Cardiac fibroblast (primary cell): ENCODE measurements at places on chromosomes 13 and 19.

- DNase-seq: peak; percentile 55
Measured at GRCh38 chr13:113273851-113274590, 23.0 kb upstream of the LAMP1 start.

- DNase-seq: no peak
Measured at GRCh38 chr19:41545547-41545946, 30.4 kb upstream of the CEACAM21 start.

DNA sequence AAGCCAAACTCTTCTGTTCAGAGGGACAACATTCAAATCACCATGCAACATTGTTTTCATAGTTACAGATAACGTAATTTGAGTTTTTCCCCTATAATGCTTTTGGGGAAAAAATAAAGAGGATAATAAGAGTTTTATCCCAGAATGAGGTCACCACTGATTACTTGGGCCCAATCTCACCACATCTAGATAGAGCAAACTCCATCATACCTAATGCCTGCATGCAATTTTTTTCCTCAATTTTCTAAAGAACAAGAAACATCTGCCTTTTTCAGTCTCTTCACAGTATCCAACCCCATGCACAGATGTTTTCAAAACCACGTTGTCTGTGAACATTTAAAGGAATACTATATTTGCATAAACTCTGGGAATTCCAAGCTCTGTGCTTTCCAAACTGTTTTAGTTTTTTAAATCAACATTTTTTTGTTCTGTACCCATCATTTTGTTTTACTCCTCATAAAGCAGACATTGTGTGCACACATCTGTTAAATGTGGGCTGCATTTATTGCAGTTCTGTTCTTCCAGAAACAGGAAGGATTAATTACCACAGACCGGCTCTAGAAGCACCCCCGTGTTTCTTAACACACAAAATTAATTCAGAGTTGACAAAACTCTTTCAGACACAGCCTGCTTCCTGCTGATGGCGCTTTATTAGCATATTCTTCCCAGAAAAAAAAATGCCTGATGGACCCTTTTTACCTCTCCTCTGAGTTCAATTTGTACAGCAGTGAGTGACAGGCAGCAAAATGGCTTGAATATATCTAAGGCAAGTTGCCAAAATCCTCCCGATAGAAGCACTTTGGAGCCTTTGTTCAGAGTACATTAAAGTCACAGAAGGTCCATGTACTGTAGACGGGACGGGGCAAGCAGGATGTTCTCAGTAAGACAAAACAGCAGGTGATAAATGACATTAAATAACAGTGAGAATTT, 1171.9 kb downstream of the EFNB2 start:
- no peak for DNase-seq

GRCh38 chr13:27619728-27620376, 477 bp downstream of the LNX2 start:
- DNase-seq: peak; percentile 46

GRCh38 chr13:93235258-93236015, 8.8 kb downstream of the GPC6 start:
- peak; percentile 51 for DNase-seq

- DNase-seq: no peak
Measured at GRCh38 chr19:48633148-48634035, 3.8 kb downstream of the DBP start.
